ENCODE measurements at places on chromosomes 16 and 17.

GRCh38 chr17:57999496-58000017 lies 7.5 kb downstream of the SRSF1 start:
- DNase-seq: peak; percentile 85

DNA sequence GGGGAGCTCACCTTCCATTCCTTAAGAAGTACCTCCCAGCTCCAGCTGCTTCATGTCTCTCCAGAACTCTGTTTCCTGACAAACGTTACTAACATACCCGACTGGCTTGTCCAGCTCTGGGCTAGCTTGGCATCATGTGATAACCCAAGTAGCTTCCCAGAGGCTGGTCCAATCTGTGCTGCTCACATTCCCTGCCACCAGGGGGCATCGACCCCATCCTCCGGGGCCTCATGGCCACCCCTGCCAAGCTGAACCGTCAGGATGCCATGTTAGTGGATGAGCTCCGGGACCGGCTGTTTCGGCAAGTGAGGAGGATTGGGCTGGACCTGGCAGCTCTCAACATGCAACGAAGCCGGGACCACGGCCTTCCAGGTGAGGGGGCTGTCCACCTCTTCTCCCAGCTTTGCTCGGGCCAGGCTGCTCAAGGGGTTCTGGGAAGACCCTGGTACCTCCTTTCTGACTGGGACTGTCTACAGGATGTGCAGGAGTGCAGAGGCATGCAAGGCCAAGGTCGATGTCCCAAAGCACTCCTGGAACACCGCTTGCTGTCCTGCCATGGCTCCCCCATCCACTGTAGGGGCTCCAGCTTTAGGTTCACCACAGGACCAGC lies 7.6 kb downstream of the EPX start:
- DNase-seq: peak; percentile 53

GRCh38 chr16:27427538-27427937 lies 25.6 kb downstream of the IL21R start:
- no peak for DNase-seq

DNA sequence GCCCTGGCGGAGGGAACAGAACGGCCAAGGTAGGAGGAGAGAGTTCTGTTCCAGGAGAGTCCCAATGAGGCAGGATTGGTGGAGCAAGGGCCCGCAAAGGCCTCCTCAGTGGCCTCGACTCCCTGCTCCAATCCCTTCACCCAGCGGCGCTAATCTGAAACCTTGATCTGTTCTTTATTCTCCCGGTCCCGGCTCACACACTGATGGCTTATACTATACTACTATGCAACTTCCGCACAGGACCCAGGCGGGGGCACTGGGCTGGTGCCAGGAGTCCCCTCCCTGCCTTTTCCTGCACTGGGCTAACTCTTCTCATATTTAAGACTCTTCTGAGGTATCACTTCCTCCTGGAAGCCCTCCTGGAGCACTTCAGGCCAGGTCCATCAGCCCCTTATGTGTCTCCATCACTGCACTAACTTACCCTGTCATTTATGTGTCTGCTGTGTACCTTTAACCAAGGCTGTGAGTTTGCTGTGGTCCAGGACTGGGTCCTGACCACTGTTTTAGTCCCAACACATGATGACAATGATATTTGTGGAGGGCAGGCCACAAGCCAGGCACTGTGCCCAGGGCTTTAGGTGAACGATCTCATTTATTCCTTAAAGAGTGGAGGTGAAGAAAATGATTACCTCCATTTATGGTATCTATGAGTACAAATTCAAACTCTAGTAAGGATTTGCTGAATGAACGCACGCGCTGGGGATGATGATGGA lies 6.8 kb downstream of the CCDC102A start:
- DNase-seq: no peak

- DNase-seq: no peak
These were observed 37.5 kb downstream of the SYNRG start for GRCh38 chr17:37571674-37572073.

DNA sequence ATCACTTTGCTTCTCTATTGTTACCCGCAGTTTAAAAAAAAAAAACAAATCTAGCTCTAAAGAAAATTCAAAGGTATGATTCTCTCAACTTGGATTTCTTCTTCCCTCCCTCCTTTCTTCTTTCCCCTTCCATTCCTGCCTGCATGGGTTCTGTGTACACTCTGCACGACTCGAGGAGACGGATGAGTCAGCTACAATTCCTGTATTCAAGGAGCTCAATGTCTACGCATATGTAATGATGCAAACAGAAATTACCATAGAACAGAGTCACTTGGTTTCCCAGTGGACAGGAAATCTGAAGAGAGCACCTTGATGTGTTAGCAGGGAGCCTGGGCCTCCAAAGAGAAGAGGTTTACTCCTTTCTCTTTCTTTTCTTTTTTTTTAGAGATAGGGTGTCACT lies 92.3 kb downstream of the VPS53 start:
- DNase-seq: no peak

DNA sequence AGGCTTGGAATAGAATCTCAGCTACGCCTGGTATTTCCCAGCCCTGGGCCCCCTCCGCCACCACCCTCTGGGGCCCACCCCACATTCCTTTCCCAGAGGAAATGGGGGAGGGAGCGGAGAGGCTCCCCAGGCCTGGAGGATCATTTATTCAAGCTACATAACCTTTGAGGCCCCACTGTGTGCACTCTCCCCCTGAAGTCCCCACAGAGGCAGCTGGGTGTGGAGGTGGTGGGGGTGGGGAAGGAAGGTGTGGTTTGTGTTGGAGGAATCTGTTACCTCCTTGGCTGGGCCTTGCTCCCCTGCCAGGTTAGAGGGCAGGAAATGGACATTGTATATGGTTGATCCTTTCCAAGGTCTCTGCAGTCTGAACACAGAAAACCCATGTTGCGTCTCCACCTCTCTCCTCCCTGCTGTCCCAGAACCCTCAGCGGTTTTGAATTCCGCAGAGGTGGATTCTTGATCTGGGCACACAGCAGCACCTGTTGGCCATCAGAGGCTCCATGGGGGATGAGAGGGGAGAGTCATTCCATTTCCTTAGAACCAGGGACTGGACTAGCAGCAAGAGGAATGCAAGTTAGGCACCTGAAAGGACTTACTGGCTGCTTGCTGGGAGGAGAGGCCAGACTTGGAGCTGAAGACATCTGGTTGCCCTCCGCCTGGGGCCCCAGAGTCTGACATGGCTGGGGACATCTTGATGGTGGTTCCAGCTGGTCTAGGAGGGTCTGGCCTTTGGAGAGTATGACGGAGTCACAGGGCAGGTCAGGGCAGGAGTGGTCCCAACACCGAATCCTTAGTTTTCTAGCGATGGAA lies 23.0 kb downstream of the ARHGAP23 start:
- DNase-seq: no peak

GRCh38 chr17:2008332-2009126 lies 16.6 kb downstream of the RTN4RL1 start:
- no peak for DNase-seq

DNA sequence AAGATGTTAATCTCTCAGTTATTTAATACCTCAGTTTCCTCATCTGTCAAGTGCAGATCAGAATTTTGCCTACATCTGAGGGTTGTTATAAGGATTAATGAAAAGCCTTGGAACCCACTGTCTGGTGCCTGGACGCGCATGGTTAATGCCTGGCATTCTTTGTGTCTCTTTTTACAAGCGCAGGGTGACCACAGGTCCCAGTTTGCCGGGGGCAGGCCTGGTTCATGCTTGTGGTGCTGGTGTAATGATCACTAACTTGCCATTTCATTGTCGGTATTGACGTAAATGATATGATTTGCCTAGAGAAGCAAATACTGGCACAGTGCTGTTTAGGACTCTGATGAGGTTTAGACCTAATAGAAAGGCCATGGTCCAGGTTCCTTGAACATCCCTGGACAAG lies 23.1 kb downstream of the MRC2 start:
- DNase-seq: no peak

GRCh38 chr17:81322271-81323082 lies 27.4 kb upstream of the SLC38A10 start:
- peak; percentile 20 for DNase-seq

DNA sequence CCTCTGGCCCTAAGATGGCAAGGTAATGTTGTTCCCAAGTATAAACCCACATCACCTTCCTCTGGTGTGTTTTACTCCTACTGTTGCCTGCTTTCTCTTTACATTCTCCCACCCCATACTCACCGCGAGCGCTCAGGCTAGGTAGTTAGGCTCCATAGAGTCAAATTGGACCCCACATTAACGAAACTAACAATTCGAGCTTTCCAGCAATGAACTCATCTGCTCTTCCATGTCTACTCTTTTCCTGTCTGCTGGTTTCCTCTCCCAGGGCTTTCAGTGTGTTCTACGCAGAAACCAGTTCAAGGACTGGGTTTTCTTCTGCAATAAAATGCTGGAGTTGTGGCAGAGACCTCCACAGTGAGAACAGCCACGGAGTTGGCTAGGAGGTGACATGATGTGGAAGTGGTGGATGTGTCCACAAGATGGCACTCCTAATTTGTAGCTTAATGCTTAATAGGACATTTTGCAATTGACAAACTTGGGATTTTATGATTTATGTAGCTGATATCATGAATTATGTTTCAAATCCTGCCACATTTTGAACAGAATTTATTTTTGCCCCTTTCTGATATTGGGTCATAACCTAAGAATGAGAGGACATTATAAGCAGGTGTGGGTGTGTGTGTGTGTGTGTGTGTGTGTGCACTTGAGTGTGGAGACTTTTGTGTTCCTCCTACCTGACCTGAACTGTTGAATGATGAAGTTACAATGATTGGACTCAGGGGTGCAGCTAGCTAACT lies 2.2 kb upstream of the UQCRC2 start:
- peak; percentile 11 for DNase-seq

- no peak for DNase-seq
These were observed 6.5 kb upstream of the DNAI2 start for GRCh38 chr17:74267579-74267978.

DNA sequence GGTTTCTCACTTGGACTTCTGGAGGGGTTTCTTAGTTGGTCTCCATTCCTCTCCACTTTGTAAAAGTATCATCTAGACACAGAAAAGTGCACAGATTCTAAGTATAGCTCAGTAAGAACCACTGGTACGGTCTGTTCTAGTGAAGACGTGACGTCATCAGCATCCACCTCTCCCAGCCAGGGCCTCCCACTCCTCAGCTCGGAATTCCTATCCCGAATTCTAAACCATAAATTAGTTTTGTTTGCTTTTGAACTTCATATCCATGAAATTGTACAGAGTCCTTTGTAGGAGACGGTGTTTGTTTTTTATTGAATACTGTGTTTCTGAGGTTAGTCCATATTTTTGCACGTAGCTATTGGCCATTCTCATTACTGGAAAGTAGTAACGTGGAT lies 25.5 kb downstream of the FOXK2 start:
- DNase-seq: no peak

- DNase-seq: no peak
These were observed 12.8 kb upstream of the TNS4 start for GRCh38 chr17:40514013-40514875.

DNA sequence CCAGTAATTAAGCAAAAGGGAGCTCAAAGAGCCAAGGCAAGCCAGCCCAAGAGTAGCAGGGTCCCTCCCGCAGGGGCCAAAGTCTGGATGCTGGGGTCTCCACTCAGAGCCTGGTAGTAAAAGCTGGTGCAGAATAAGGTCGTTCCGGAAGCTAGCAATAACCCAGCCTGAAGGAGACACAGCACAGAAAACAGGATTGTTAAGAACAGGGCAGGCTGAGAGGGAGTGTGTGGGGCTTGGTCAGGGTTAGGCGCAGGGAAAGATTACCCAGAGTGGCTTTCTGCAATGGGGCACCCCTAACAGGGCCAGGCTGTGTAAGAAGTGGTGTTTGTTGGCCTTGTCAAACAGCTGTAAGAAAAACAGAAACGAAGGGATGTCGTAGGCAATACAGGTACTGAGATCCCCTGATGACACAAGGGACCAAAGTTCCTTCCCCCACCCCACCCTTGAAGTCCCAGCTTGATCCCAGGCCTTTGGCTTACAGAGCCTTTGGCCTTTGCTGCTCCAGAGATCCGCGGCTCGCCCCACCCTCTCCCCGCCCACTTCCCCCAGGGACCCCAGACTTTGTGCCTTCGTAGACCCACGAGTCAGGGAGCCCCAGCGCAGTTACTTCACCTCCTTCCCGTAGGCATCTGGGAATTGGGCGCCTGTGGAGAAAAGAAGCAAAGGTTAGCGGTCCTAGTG lies 712 bp downstream of the TMEM256 start:
- DNase-seq: no peak

DNA sequence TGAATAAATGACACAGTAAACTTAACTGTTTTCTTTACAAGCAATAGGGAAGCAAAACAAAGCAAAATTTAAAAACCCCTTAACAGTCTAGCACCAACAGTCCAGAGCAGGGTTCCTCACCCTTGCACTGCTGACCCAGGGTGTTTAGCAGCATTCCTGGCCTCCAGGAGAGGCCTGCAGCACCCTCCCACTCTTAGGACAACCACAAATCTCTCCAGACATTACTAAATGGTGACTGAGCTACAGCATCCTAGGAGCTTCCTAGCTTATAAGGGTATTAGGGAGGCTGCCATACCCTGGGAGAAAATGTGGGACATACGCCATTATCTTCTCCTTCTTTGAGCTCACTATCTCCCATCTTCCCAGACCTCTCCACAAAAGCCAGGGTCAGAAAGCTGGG lies 15.9 kb downstream of the POLG2 start:
- DNase-seq: no peak

DNA sequence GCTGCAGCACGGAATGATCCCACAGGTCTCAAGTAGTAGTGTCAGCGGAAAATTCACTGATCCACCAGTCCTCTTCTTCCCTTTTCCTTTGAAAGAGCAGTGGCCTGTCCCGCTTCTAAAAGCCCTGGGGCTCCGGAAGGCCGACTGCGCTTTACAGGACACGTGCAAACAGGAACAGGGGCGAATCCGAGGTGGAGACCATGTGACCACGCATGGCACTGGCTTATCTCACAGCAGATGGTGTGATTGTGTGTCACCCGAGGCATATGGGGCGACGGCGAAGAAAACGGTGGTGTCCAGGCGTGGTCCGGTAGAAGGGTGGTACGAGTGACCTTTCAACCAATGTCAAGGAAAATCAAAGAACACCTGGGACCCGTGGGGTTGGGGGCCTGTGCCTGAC lies 12.0 kb upstream of the KCNJ18 start:
- DNase-seq: no peak

- no peak for DNase-seq
These were observed 13.4 kb downstream of the C17orf78 start for GRCh38 chr17:37389160-37389559.

- DNase-seq: no peak
These were observed 65.1 kb upstream of the TOX3 start for GRCh38 chr16:52611817-52612673.

- no peak for DNase-seq
These were observed 179.9 kb downstream of the SEC14L1 start for GRCh38 chr17:77320485-77321256.
